Fibroblast of lung (primary cell): ENCODE measurements at places on chromosomes 1 and 21.

GRCh38 chr1:194378517-194378916, 1192.1 kb upstream of the B3GALT2 start:
- DNase-seq, result peak; percentile 17

GRCh38 chr1:206608108-206608698, 4.1 kb downstream of the EIF2D start:
- peak; percentile 41 for DNase-seq

- DNase-seq, result peak; percentile 75
Observed at GRCh38 chr1:203839081-203839480, 22.3 kb upstream of the SNRPE start.

DNA sequence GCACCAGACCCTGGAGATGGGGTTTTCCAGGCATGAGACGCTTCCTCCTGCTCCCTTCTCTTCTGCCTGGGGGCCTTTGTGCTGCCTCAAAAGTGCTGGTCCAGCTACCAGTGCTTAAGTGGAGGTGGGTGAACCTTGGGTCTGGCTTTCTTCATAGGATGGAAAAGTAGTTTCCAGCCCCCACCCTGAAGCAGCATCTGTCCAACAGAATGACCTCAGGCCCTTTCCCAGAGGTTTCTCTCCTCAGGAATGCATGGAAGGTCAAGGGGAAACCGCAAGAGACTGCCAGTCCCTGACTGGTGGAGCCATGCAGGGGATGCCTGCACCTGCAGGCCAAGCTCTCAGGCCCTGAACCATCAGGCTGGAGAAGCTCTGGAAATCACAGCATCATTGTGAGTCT, 63.8 kb downstream of the HMGB4 start:
- peak; percentile 15 for DNase-seq

DNA sequence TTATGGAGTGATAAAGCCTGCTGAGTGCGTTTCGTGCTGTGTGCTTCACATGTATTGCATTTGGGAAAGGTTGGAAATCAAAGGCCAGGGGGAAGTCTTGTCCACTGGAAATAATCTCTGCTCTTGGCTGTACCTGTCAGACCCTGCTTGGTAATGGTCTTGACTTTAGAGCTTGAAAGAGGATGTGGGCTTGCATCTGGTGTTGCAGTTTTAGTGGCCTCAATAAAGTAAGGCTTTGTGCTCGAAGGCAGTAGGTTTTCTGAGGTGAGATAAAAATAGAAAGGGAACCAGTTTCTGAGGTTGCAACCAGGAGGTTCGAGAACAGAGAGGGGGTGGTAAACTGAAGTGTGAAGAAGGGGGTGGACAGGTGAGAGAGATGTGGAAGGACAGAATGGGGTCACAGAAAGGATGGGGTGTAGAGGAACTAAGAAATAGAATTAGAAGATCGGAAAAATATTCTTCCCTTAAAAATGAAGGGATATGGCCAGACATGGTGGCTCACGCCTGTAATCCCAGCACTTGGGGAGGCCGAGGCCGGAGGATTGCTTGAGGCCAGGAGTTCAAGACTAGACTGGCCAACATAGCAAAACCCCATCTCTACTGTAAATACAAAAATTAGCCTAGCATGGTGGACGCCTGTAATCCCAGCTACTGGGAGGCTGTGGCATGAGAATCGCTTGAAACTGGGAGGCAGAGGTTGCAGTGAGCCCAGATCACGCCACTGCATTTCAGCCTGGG, 1.5 kb downstream of the S100PBP start:
- DNase-seq, result no peak

DNA sequence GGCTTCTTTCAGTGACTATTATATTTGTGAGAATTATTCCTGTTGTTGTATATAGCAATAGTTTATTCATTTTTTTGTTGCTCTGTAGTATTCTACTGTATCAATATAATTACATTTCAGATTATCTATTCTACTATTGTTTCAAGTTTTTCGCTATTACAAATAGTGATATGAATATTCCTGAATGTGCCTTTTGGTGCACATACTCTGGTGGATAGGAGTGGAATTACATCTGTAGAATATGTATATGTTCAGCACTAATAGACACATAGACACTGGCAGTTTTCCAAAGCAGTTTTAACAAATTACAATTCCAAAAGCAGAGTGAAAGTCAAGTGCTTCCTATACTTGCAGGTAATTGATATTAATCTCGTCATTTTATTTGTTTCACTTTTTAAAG, 696.2 kb upstream of the PRMT6 start:
- no peak for DNase-seq

DNA sequence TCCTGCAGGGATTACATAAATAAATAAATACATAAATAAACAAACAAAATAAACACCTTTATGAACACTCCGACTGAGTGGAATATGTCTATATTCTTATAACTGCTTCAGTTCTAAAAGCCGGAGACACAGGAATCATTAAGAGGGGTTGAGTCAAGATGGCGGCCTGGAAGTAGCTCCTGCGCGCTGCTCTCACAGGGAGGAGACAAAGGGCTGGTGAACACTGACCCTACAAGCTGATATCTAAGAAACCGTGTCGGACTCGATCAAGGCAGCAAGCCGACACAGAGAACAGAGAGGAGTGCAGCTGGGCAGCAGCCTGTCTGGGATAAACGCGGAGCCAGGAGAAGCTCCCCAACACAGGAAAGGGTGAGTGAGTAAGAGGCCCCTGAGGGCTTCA, 1098.6 kb upstream of the NCAM2 start:
- no peak for DNase-seq

GRCh38 chr21:25191141-25191540, 416.1 kb downstream of the MRPL39 start:
- DNase-seq, result no peak

GRCh38 chr1:148296511-148296910, 144.4 kb upstream of the NBPF11 start:
- DNase-seq, result no peak
